Hippocampal formation (tissue), 2 donors: ENCODE measurements at places on chromosomes 2 and 18.

- no peak for DNase-seq
Observed at GRCh38 chr2:232120911-232121310, 159.4 kb downstream of the DIS3L2 start.

DNA sequence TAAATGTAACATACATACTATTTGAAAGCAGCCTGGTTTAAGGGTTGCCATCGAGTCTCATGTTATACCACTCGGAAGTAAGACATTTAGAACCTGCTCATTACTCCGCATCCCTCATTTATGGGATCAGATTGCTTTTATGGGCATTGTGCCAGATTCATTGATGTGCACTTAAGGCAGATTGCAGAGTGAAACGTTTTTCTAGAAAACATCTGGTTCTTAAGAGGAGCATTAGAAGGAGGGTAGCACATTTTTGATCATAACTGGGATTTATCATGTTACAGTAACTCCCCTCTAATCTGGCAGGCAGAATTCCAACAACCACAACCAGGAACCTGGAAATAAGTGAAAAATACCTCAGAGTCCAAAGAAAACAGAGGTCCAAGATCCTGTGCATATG is 74.2 kb upstream of the GALNT3 start:
- no peak for DNase-seq

- no peak for DNase-seq
Observed at GRCh38 chr2:42246562-42246961, 77.4 kb downstream of the EML4 start.

GRCh38 chr18:49169037-49169521 is 218.3 kb upstream of the SMAD7 start:
- no peak for DNase-seq

DNA sequence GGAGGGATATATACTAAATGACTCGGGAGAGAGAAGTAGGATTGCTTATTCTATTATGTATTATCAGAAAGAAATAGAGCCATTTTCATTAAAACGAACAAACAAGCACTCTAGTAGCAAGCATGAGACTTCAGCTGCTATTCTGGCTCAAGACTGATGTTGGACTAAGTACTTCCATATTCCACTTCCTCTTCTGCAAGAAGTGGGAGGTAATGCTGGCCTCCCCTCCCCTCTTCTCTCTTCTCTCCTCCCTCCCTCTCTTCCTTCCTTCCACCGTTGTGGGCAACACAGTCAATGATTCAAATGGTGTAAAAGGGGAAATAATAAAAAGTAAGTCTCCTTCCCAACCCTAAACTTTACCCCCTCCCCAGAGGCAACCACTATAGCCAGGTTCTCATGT is 62.6 kb downstream of the EMX1 start:
- no peak for DNase-seq
